ENCODE measurements at places on chromosomes 6 and 20.

DNA sequence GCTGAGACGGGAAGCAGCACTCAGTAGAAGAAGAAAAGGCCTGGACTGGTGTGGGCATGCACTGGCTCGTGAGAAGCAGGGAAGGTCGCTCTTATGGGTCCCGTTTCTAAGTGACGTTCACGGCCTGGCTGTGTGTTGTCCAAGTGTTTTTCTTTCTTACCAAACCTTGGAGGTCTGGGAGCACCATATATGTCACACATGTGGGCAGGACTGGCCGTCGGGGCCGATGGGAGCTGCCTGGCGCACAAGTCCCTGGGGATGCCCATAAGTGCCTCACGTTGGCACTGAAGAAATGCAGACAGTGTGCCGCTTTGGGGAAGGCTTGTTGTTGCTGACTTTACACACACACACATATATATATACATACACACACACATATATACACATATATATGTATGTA, 86.0 kb upstream of the DUSP22 start:
- no peak for DNase-seq

DNA sequence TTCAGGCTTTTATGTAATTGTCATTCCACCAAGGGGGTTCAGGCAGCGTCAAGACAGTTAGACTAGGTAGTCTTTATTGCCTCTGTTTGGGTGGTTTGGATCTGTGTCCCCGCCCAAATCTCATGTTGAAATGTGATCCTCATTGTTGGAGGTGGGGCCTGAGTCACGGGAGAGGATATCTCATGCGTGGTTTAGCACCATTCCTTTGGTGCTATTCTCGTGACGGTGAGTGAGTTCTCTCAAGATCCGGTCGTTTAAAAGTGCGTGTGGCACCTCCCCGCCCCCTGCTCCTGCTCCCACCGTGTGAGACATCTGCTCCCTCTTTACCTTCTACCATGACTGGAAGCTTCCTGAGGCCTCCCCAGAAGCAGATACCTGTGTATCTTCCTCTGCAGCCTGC, 51.3 kb upstream of the FOXC1 start:
- DNase-seq, result no peak

DNA sequence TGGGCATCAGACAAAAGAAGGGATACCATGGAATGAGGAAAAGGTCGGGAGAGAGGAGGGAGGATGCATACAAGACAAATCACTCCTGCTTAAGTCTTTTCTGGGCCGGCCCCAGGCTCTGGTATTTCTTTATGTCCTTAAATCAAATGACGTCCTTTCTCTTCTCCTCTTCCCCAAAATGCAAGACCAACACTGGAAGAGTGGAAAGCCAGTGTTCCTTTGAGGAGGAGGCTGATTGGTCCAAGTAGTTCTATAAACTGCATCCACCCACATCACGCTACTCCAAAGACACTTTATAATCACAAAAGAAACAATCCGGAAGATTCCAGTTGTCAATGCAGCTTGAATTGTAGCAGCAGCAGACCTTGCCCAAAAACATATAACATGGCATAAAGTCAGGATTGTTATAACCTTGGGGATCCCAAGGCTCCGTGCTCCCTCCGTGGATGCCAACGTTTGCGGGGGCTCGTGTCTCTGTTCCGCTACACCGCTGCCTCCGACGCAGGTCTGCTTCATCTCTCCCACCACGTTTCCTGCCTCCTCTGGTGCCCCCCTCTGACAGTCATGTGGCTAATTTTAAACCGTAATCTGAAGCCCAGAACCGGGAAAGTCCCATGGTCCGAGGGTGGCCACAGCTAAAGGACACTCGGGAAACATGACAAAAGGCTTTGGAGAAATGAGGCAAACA, 47.1 kb downstream of the MCUR1 start:
- DNase-seq, result no peak

GRCh38 chr6:137412562-137412961, 81.6 kb downstream of the OLIG3 start:
- DNase-seq, result no peak

DNA sequence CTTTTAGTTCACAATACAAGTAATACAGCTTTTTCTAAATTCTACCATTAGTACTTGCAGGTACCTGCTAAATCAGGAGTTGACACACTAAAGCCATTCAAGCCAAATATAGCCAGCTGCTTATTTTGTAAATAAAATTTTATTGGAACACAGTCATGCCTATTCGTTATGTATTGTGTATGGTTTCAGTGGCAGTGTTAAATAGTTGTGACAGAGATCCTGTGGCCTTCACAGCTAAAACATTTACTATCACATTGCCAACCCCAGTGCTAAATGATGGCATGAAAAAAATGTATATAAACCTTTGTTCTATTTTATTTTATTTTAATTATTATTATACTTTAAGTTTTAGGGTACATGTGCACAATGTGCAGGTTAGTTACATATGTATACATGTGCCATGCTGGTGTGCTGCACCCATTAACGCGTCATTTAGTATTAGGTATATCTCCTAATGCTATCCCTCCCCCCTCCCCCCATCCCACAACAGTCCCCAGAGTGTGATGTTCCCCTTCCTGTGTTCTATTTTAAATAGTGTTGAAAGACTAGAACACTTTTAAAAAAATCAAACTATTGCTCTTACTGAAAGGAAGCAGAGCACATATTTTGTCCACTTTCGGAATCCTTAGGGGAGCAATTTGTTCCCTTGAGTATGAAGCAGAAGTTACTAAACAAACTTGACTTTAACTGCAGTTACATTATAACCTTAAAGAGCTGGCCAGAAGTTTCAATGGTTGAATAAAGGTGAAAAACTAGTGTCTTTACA, 115.7 kb downstream of the PRIM2 start:
- no peak for DNase-seq

DNA sequence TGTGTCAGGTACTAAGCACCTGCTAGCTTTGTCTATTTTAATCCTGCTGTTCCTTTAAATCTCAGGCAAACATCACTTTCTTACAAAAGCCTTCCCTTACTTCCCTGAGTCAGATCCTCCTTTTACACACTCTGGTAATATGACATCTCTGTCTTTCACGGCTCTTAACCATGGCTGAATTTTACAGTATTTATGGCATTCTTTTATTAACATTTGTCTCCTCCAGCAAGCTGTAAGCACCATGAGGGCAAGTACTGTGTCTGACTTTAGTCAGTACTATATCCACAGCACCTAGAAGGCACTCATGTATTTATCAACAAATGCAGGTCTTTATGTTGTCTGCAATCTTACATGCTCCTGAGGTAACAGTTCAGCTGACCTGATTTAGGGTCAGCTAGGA, 33.7 kb upstream of the HBS1L start:
- DNase-seq, result no peak

- no peak for DNase-seq
Observed at GRCh38 chr20:59019217-59019616, at the start of gene TUBB1. Gene TUBB1 (plus strand): TSS chr20:59019429. CDS start chr20:59019523, 94 bp downstream.
